ENCODE measurements at places on chromosomes 5 and 9.

- no peak for DNase-seq
Measured at GRCh38 chr5:9057406-9058000, 488.4 kb downstream of the SEMA5A start.

- DNase-seq, result no peak
Measured at GRCh38 chr9:133989625-133990365, 2.3 kb downstream of the VAV2 start.

GRCh38 chr5:105146867-105147266 lies 1584.3 kb upstream of the NUDT12 start:
- DNase-seq, result peak; percentile 19

GRCh38 chr5:8474569-8474930 lies 605.6 kb downstream of the MTRR start:
- DNase-seq, result no peak

GRCh38 chr5:166625210-166625865 lies 1666.1 kb upstream of the WWC1 start:
- DNase-seq, result no peak

- DNase-seq, result no peak
Measured at GRCh38 chr9:133463864-133464615, 4.3 kb downstream of the CACFD1 start.

DNA sequence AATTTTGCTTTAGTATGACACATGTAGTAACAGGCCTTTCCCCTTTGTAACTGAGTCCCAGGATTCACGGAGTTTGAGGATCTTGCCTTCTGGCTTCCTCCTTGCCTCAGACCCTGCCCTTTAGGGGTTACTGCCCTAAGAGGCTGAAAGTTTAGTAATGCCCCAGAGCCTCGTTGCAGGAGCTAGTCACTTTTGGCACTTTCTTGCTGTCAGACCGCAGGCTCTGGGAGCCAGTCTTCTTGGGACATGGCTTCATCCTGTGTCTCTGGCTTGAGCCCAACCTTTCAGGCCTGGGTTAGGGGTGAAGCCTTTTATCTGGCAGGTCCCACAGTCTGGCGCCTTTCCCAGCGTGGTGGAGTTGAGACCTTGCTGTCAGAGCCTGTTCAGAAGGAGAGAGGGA lies 185.6 kb upstream of the DMRT1 start:
- DNase-seq, result peak; percentile 30

DNA sequence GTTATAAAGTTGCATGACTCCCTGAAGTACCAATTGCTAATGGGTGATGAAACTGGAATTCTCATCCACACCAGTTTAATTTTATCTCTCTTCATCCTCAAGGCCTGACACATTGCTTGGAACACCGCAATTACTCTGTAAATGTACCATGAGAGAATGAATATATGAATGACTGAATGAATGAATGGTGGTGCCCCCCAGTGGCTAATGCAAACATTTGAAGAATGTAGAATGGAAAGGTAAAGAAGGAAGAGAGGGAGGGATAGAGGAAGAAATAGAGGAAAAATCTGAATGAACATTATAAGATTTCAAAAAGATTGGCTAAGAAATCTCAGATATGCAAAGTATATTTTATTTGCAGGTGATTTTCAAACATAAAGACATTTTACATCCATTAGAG lies 13.1 kb downstream of the PAPPA start:
- no peak for DNase-seq

DNA sequence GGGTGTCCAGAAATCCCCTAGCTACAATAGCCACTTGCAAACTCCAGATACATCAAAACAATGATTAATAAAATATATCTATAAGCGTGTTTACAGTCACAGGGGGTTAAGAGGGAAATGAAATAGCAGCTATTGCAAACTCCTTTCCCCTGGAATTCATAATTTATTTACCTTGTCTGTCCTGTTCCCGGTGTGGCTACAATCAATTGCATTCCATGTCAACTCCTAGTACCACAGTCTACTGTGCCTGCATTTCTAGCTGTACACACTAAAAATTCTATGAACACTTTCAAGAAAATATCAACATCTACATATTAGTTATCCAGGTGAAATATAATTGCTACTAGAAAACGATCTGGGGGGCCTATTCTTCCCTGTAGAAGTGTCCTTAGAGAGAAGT lies 217.6 kb downstream of the ELAVL2 start:
- no peak for DNase-seq

GRCh38 chr5:107875833-107876232 lies 205.1 kb upstream of the EFNA5 start:
- peak; percentile 46 for DNase-seq
